ENCODE measurements at places on chromosomes 12 and 14. TPM values are rescaled to one million over a fixed set of nuclear protein-coding genes. Genes with fewer than 3 reads are reported as not detected.

MGP gene
- 0.81 TPM for total RNA-seq

AHSA1 gene
- 112 TPM for total RNA-seq

ASB2 gene
- 1.5 TPM for total RNA-seq

SYNDIG1L gene
- total RNA-seq = not detected

ESR2 gene
- total RNA-seq = 98.7 TPM

TMBIM6 gene
- 336 TPM for total RNA-seq

PTHLH gene
- not detected for total RNA-seq

CCDC60 gene
- not detected for total RNA-seq

ERP27 gene
- 9.0 TPM for total RNA-seq

CCDC197 gene
- total RNA-seq = not detected

HRK gene
- total RNA-seq = 49.6 TPM

KRT7 gene
- total RNA-seq = not detected

SLC10A1 gene
- not detected for total RNA-seq

CAPZA3 gene
- not detected for total RNA-seq

MARK3 gene
- total RNA-seq = 142 TPM

KRT73 gene
- total RNA-seq = not detected

PLEKHA5 gene
- 0.22 TPM for total RNA-seq

BHLHE41 gene
- total RNA-seq = 53.7 TPM

ZFP36L1 gene
- 594 TPM for total RNA-seq

SDS gene
- total RNA-seq = not detected

APOF gene
- not detected for total RNA-seq

GPRC5D gene
- total RNA-seq = 0.92 TPM

INHBE gene
- total RNA-seq = not detected

NTF3 gene
- not detected for total RNA-seq

KLRB1 gene
- not detected for total RNA-seq

CLEC1B gene
- total RNA-seq = not detected

DAD1 gene
- 77.4 TPM for total RNA-seq

KCNK13 gene
- total RNA-seq = not detected

PTPRR gene
- not detected for total RNA-seq

ADAMTS20 gene
- total RNA-seq = not detected

RAPGEF3 gene
- total RNA-seq = 5.4 TPM

IL22 gene
- total RNA-seq = not detected

KRT78 gene
- not detected for total RNA-seq

SLC39A5 gene
- total RNA-seq = 0.41 TPM

CLEC1A gene
- not detected for total RNA-seq

TRIM9 gene
- 0.32 TPM for total RNA-seq

BDKRB1 gene
- not detected for total RNA-seq

KLRG1 gene
- 3.9 TPM for total RNA-seq

DERA gene
- 20.5 TPM for total RNA-seq

CCDC91 gene
- total RNA-seq = 64.8 TPM

USP15 gene
- total RNA-seq = 171 TPM

KRT79 gene
- total RNA-seq = not detected

PRIM1 gene
- total RNA-seq = 25.4 TPM
